NCI-H1930 (cell line): ENCODE measurements at places on chromosomes 6 and 20.

- DNase-seq, result no peak
Observed at GRCh38 chr6:158611541-158612370, 32.8 kb downstream of the DYNLT1 start.

DNA sequence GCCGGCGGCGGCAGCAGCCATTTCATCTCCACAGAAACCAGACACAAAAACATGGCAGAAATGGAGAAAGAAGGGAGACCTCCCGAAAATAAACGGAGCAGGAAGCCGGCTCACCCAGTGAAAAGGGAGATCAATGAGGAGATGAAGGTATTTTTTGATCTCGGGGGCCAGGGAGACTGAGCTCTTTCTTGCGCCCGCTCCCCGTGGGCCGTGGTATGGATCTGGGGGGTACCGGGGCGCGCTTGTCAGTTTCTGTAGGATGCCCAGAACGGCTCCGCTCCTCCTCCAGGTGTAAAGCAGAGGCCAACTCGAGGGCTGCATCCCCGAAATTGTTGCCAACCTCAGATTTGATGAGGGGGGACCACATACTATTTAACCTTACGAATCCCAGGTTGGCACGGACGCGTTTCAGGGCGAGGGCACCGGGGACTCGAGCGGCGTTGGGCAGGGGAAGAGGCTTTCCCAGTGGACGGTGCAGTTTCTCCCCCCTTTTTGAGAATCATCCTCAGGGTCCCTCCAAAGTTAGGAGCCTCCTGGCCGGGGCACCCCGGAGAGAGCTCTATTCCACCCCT is 735 bp downstream of the SOBP start:
- no peak for DNase-seq

GRCh38 chr20:47810116-47810677 is 24.9 kb upstream of the SULF2 start:
- DNase-seq, result no peak

DNA sequence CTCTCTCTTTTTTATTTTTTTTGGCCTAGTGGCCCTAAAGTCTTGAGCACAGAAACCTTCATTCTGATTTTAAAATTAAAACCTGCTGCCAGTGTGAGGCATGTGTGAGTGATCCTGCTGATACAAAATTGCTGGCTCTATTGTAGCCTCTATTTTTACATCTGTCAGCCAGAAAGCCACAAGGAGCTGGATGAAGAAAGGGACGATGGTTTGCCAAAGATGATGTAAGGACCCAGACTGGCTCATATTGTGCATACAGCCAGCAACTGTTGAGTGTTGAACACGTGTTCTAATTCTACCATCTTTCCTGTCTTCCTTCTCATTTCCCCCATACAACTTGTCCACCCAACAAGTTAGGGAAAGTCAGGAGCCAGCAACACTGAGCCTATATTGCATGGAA is 40.8 kb upstream of the ATXN1 start:
- no peak for DNase-seq

DNA sequence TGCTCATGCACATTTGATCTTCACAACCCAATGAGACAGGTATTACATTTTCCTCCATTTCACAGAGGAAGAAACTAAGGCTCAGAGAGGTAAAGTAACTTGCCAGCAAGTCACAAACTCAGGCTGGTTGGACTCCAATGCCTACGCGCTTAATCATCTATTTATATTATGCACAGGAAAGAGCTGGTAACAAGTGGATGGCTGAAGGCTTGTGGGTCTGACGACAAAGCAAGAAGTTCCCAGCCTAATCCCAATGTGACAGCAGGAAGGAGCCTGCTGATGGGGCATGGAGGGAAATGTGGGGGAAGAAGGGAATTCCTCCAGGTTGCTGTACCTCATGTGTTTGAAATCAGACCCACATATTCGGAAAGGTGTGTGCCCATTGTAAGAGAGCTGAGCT is 3.9 kb downstream of the CDH22 start:
- DNase-seq, result no peak

DNA sequence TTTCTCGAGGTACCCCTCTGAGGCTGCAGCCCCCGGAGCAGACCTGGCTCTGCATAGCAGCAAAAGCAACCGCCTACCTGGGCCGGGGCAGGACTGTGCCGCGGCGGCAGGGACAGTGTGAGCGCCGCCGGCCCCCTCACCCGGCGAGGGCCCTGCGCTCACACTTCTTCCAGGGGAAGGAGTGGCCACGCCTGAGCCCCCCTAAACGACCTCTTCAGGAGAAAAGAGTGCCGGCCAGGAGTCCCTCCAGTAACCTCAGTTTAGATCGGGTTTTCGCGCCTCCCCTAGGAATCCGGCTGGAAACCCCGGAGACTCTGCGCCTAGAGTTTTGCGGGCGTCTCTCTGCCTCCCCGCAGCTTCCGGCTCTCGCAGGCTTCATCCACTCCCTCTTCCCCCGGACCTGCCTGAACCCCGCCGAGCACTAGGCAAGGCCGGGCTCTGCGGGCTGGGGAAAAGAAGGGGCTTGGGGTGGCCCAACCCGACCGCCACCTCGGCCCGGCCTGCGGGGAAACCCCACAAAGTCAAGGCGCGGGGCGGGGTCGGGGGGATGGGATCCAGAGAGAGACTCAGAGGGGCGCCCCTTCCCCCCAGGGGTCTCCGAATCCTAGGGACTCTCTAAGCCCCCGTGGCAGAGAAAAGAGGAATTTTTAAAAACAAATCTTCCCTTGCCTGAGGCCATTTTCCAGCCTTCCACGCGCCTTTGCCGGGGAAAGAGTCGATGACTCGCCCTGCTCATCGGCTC is 558 bp downstream of the LINC00237 start:
- DNase-seq, result no peak

GRCh38 chr20:39899881-39900280 is 789.2 kb downstream of the MAFB start:
- DNase-seq, result no peak

DNA sequence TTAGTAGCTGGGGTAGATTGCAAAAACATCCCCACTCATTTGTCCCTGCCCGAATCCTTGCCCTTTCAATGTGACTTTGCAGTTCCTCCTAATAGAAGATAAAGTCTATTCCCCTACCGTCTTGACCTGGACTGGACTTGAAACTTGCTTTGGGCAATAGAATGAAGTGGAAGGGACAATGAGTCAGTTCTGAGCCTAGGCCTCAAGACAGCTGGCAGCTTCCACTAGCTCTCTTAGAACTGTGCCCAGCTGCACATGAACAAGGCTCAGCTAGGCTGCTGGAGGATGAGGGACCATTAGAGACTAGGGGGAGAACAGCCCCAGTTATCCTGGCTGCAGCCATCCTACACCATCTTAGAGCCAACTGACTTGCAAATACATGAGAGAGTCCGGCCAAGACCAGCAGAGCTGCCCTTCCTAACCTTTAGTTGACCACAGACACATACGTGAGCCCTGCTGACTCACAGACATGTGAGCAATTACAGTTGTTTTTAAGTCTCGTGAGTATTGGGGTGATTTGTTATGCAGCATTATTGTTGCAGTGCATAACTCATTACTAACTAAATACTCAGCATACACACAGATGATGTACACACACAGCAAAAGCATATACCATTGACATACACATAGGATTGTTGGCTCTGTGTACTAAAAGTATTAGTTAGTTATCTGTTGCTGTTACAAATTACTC is 105.5 kb downstream of the DHX35 start:
- DNase-seq, result no peak

- DNase-seq, result no peak
Observed at GRCh38 chr20:58408603-58409246, 19.7 kb downstream of the VAPB start.

- DNase-seq, result no peak
Observed at GRCh38 chr20:38651154-38651553, 49.5 kb downstream of the ARHGAP40 start.

DNA sequence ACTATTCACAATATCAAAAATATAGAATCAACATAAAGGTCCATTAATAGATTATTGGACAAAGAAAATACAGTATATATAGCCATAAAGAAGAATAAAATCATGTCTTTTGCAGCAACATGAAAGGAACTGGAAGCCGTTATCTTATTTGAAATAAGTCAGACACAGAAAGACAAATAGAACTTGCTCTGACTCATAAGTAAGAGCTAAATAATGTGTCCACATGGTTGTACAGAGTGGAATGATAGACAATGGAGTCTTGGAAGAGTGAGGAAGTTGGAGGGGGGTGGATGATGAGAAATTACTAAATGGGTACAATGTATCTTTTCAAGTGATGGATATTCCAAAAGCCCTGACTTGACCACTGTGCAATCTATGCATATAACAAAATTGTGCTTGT is 613.5 kb downstream of the PHF3 start:
- no peak for DNase-seq

GRCh38 chr20:8631271-8631670 is 437.6 kb upstream of the PLCB4 start:
- no peak for DNase-seq

DNA sequence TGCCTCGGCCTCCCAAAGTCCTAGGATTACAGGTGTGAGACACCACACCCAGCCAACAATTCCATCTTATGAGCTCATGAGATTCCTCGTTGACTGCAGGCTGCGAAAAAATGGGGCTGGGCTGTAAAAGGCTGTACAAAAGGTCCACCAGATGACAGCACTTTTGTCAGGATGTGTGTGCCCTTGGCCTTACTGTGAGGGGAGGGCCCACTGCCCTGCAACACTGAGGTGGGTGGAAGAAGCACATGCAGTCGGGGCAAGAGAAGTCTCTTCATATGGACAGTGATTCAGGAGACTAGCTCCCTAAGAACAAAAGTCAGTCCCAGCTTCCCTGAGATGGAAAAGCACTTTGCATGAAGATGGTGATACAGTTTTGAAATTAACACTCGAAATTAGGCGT is 50.5 kb downstream of the KCTD20 start:
- DNase-seq, result no peak

DNA sequence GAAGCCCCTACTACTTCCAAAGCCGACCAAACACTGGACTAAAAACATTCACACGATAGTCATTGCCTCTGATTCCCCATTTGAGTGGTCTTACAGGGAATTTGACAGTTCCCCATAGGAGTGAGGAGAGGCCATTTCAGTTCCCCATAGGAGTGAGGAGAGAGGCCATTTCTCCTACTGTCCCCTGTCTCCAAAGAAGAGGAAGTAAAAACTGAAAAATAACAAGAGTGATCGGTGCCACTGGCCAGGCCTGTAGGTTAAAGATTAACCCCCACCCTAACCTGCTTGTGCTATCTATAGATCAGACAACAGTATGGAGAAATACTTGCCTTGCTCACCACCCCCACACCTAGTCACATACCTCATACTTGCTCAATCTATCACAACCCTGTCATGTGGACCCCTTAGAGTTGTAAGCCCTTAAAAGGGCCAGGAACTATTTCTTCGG is 204.0 kb upstream of the MOCS1 start:
- DNase-seq, result no peak

DNA sequence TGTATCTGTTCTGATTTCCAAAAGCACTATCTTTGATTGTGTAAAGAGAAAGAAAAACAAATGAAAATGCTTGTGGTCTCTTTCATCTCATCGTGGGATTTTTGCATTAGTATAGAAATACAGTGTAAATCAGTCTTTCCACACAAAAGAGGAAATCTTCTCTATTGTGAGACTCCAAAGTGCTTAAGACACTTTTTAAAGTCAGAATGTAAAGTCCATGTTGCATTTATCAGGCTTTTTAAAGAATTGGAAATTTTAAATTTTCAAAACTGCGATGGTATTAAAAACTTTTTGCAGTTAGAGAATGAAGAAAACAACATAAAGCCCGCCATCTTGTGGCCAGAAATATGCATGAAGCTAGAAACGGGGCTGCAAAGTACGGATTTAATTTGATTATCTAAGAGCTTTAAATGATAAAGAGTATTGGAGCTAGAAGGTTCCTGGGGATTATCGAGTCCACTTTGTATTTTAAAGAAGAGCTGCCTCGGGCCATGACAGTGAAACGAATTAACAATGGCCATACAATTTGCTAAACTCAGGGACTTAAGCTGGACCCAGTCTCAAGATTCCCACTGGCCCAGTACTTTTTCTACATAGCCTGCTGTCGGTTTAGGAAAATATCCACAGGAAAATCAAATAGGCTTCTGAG is 339.6 kb downstream of the ARHGAP18 start:
- peak; percentile 10 for DNase-seq

DNA sequence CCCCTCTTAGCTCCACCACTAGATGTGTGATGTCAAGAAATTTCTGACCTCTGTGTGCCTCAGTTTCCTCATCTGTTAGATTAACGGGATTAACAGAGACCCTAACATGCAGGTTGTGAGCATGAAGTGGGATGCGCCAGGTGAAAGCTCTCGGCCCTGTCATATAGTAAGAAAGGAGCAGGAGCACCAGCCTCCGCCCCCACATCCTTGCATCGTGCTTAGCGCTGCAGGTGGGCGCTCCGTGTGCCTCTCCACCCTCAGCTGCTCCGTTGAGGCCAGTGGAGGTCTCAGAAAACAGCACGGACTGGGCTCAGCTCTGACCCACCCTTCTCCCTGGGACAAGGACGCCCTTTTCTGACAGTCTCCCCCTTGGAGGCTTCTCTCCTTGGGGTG is 63.4 kb downstream of the TCP11 start:
- DNase-seq, result no peak

GRCh38 chr20:30593572-30593971 is 663.9 kb upstream of the DEFB115 start:
- peak; percentile 6 for DNase-seq

DNA sequence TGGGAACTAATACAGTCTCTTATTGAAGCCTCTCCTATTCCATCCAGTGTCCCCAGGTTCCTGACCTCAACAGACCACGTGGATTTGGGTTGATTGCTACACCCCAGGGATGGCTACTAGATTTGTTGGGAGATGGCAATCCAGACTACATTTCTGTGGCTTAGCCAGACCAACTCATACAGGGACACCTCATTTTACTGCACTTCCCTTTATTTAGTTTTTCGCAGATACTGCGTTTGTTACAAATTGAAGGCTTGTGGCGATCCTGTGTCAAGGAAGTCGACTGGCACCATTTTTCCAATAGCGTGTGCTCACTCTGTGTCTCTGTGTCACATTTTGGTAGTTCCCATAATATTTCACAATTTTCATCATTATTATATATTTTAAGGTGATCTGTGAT is 10.3 kb upstream of the MTRF1L start:
- no peak for DNase-seq

GRCh38 chr20:40682104-40682981 is 6.7 kb downstream of the MAFB start:
- no peak for DNase-seq

GRCh38 chr6:16846399-16846778 is 85.1 kb upstream of the ATXN1 start:
- DNase-seq, result no peak

- no peak for DNase-seq
Observed at GRCh38 chr6:37492236-37492972, 7.3 kb downstream of the CCDC167 start.

- no peak for DNase-seq
Observed at GRCh38 chr6:154251116-154251515, 105.5 kb downstream of the IPCEF1 start.

DNA sequence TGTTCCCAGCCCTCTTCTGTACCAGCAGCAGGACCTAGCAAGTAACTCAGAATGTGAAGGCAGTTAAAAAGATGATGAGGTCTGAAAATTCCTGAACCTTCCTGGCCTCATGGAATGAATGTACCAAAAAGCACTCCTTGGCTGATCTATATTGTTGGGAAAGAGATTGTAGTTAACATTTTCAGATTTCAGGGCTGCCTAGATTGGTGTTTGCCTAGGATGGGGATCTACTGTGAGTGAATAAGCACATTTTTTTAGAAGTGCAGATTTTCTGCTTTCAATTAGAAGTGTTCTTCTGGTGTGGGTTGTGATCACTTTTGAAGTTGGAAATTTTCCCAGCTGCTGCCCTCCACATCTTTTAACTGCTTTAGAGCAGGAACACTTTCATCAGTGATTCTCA is 6.2 kb downstream of the MYLIP start:
- no peak for DNase-seq

GRCh38 chr20:1618954-1619540 is 762 bp downstream of the SIRPB1 start:
- no peak for DNase-seq
